Memory B cell (primary cell): ENCODE measurements at places on chromosomes 16 and 17.

GRCh38 chr17:66702106-66702936 is 132.6 kb upstream of the CACNG5 start:
- DNase-seq = no peak

DNA sequence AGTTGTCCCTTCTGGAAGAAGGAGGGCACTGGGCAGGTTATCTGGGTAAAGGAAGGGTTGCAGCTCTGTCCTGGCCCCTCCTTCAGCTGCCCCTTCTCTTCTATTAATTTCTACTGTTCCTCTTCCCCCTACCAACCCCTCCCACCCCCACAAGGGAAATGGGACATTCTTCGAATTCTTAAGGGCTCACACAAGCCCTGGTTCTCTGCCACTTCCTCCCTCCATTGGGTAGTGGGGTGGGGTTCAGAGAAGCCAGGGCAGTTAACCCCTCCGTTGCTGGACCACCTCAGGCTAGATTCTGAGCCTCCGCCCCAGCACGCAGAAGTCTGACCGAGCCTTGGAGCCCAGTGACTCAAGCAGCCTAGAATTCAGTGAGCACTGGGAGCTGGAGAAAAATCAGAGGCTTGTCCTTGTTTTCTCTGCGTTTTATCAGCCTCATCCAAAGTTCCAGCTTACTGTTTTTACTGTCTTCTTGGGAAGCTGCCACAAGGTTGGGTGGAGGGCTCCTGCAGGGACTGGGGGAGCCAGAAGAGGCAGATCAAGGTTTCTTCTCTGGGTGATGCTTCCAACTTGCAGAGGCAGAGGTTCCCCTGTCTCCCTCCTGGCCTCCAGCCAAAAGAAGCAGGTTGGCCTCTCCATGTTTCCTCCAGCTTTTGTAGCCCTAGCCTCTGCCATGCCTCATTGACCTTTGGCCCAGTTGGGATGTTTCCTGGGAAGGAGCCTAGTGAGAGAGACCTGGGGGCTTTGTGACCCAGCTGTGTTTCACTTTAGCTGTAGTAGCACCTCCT is 10.2 kb downstream of the LASP1 start:
- no peak for DNase-seq

DNA sequence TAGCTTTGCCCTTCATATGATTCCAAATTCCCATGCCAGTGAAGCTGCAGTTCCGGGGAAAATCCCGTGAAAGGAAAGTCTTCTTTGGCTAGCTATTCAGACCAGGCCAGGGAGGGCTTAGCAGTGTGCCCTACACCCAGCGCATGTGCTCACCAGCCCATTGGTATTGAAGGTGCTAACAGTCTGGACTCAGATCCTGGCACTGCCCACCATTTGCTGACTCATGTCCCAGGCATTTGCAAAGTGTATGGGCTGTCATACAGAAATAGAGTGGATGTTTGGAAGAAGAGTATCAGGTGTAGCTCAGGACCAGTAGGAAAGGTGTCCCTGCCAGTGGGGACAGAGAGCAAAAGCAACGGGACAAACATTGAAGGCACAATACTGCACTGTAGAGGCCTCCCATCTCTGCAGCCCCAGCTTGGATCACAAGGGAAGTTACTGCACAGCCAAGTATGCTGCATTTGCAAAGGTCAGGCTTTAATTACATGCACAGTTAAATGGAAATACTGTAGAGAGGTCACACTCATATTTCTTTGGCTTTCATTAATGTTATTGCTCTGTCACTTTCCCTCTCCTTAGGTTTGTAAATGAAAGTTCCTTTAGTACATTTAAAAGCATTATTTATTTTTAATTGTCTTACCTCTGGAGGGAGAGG is 220.0 kb downstream of the IRX3 start:
- no peak for DNase-seq

DNA sequence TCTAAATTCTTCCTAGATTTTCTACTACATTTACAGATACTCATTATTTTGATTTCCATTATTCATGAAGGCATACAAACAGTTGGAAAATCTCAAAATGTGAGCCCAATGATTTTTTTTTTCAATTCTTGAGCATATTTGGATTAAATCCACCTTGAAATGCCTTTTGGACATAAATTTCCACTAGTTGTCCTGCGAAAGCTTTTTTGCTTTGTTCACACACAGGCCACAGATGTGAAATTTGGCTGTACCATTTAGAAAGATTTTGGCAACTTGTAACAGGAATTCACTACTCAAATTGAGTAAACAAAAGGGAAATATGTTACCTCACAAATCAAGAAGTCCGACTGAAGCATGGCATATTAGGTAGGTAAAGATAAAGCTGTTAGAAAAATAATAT is 1631.0 kb downstream of the CDH8 start:
- DNase-seq = no peak

- DNase-seq = peak; percentile 71
Observed at GRCh38 chr16:23803591-23804123, 32.1 kb upstream of the PRKCB start.

GRCh38 chr17:57938061-57938502 is 17.1 kb downstream of the CUEDC1 start:
- DNase-seq = no peak

GRCh38 chr16:66169817-66170216 is 196.7 kb upstream of the CDH5 start:
- DNase-seq = no peak

DNA sequence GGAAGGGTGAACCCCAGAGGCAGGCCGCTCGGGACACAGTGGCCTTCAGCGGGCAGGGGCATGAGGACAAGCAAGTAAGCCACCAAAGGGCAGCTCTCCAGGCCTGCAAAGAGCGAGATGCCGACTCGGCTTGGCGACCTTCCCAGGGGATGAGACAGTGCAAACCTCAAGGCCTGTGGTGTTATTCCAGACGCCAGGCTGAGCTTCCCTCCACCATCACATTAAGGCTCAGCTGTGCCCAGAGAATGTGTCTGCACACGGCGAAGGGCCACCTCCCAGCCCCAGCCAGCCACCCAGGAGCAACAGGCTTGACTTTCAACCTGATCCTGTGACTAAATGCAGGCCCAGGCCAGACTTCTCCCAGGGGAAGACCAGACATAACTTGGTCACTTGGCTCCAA is 251.4 kb downstream of the SOX9 start:
- no peak for DNase-seq

GRCh38 chr17:48515925-48516900 is 14.6 kb downstream of the HOXB1 start:
- DNase-seq = no peak

GRCh38 chr16:11698271-11698689 is 30.0 kb downstream of the SNN start:
- DNase-seq = no peak

DNA sequence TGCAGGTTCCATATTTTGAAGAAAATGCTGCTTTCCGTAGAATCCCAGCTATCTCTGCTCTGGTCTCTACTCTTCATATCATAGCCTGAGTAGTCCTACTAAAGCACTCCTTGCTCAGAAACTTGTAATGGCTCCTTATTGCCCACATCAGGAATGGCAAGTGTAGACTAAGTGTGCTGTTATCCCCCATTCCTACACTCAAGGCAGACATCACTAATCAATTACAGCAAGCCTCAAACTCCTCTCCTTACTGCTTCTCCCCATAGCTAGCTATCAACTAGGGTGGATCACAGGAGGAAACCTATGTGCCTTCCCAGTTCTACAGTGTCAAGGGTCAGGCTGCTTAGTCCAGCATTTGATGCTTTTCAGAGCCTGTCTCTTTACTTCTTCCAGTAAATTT is 163.4 kb downstream of the HAPSTR1 start:
- no peak for DNase-seq

DNA sequence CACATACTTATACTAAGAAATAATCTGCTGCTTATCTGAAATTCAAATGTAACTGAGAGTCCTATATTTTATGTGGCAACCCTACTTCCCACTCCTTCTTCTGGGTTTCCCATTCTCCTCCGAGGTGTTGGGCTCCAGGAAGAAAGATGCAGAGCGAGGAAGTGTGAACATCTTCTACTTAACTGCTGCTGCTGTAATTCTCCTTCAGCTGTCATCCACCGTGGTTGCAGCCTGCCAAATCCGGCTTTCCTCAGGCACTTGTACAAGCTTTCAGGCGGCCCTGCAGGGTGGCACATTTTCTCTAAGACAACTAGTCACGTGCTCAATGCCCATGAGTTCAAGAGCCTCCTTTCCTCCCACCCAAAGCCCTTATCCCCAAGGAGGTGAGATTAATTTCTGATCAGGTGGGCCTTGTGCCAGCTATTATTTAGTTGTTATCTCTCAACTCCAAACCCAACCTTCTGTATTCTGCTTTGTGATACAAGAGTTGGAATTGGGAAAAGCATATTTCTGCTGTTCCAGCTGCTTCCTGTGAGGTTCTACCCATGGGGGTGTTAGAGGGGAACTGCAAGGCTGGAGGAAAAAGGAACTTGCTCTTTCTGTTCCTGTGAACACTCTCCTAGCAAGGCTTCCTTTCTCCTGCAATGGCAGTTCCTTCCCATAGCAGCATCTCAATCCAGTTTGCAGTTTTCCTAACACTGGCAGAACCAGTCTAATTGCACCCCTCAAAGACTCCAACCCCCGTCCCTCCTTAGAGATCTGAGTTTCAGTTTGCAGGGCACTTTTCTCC is 67.6 kb upstream of the RBBP6 start:
- DNase-seq = no peak

DNA sequence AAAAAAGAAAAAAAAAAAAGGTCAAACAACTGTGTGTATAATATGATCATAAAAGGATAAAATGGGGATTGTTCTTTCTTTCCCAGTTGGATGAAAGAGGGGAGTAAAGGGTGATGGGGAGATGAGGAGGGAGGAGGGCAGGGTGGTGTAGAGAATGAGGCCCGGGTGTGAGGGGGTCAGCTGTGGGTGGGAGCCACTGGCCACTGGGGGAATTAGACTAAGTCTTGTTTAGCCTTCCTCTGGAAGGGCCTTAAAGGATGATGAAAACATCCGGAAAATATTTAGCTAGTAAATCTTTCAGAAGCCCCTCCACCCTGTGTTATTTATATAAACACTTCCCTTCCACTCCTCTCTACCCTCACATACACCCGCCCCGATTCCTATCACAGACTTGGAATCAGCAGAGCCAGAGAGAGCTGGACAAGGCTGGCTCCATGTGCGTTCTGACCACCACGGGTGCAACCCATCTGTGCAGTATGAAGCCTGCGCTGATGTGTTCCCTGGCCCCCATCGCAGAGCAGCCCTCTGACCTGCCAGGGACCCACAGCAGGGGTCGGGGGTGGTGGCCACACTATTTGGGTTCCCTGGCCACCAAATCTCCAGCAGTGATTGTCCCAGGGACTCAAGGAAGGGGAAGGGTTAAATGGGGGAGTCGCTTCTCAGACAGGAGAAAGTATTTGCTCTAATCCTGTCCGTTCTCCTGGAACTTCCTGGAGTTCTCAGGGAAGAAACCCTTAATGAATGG is 72.7 kb downstream of the GAS7 start:
- no peak for DNase-seq

DNA sequence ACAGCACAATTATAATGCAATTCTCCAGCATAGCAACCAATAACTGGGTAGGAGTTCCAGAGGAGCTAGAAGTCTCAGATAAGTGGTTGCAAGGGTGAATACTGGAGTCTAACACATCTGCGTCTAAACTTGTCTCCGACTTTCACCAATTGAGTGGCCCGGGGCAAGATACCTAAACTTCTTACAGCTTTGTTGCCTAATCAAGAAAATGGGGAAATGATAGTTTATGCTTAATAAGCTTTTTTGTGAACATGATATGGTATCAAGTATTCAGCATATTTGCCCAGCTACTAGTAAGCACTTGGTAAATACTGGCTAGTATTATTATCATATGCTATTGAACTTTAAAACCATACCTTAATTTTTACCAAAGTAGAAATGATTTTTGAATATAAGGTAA is 183.5 kb downstream of the KCNJ2 start:
- no peak for DNase-seq

DNA sequence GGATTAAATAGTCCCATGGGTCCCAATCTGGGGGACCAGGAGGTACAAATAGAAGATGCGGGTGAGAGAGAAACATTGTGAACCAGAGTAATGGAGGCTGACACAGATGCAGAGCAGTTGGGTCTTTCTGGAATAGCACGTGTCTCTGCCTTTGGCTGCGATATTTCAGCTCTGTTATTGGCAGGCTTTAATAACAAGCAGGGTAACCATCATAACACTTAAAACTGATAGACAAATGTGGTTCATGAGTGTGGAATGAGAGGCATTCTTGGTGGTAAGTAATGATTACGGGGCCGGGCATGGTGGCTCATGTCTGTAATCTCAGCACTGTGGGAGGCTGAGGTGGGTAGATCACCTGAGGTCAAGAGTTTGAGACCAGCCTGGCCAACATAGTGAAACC is 110.3 kb downstream of the SNX29 start:
- no peak for DNase-seq

DNA sequence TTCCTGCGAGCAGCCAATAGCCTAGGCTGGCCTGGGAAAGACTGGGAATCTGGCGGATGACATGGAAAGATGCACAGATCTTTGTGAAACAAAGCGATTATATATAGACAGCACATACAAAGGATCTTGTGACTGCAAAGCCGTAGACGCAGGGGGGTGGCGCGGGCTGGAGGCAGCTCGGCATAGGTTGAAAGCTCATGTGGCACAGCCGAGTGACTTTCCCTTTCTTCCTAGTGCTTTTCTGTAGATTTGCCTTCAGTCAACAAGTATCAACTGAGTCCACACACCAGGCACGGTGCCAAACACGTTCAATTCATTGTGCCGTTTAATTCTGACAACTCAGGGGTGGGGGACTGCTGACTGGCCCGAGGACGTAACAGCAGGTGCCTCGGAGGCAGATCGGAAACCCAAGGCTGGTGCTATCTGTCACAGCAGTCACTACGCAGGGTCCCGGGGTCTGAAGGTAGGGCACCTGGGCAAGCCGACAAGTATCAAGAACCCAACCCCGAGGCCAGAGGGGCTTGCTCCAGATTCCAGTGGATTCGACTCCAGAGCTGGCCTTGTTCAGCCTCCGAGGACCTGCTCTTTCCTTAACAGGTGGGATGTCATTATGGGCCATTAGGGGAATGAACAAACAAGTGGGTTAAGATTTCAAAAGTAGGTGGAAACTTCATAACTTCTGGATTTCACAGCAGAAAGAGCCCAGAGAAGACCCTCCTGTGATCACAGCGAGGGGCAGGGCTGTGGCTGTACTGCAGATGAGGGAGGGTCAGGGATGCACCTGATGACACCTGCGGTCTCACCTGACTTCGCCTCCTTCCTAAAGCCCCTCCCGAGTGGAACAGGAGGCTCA is 5.9 kb downstream of the PAM16 start:
- DNase-seq = no peak

DNA sequence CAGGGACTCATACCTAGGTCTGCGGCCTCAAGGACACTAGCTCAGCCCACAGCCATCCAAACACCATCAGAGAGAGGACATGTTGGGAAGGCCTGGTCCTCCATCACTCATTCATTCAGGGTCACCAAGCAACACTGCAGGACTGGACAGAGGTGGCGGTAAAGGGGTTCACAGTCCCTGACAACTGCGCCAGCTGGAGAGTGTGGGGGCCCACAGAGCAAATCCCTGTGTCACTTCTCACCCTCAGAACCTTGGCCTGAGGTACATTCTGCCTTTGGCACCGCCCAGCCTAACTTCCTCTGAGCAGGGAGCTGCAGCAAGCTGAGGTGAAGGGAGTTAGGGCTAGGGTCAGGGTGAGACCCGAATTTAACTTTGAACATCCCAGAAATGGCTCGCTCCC is 106.5 kb downstream of the COPRS start:
- no peak for DNase-seq
